Activated CD4-positive, alpha-beta T cell treated with anti-CD3 and anti-CD28 coated beads, Interleukin-2, amount 50 U/mL, for 24 hours (primary cell): ENCODE measurements at places on chromosomes 4 and X.

- no peak for DNase-seq
These were observed 81.1 kb upstream of the NEIL3 start for GRCh38 chr4:177228599-177228998.

DNA sequence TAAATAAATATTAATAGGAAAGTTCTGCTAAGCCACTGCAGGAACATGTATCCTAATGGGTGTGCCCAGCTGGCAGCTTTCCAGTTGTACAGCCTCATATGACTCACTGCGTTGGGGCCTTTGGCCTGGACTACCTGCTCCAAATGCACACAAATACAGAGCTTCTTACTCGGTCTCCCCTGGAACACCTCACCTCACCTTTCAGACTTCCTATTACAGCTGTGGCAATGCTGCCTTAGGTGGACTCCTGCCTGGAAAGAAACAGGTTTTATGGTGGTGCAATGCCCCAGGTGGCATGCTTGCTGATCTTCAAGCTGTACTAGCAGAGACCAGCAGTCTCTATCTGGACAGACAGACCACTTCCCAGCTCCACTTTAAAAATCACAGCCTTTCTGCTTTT, 85.7 kb upstream of the EXOC1L start:
- DNase-seq: no peak

DNA sequence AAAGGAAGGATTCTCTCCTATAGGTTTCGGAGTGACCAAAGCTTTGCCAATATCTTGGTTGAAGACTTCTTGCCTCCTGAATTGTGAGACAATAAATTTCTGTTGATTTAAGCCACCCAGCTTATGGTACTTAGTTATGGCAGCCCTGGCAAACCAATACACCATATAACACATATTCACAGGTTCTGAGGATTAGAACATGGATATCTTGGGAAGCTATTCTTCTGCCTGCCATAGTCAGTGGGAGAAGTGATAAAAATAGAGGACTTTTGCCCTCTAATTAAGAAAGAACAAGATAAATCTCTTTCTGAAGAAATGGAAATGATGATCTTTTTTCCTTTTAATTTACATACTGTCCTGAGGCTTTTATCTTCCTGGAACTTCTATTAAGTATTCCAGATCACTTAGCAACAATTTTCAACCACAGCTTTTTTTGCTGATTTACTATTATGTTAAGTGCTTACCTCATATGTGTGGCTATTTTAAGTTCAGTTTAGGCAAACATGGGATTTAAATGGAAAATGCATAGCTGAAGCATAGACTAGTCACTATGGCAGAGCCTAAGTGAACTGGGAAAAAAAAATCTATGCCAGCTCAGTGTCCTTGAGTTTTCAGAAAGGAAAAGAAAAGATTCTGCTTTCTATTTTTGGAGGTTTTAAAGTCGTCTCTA, 381.7 kb downstream of the STPG2 start:
- DNase-seq: no peak

DNA sequence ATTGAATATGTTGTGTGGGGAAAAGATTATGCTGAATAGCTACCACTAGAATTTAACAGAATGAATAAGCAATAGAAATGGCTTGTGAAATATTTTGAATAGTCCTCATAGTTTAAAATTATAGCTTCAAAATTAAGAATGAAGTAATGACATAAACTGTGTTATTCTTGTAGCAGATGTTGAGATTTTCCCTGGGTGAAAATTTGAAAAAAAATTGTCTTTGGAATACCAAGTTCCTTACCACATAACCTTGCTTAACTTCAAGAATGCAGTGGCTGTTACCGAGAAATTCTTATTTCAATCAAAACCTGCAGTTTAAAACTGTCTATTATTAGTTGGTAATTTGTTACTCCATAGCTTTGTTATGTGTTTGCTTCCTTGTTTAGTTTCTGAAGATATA, 1268.6 kb downstream of the RAPGEF2 start:
- DNase-seq: no peak

GRCh38 chrX:99909946-99910345, 500.1 kb downstream of the PCDH19 start:
- DNase-seq: no peak

GRCh38 chr4:25101836-25102235, 58.4 kb downstream of the SEPSECS start:
- DNase-seq: no peak

- no peak for DNase-seq
These were observed 5.1 kb upstream of the ING2 start for GRCh38 chr4:183499801-183500200.

GRCh38 chrX:49139713-49140112, 16.2 kb upstream of the GPKOW start:
- no peak for DNase-seq

DNA sequence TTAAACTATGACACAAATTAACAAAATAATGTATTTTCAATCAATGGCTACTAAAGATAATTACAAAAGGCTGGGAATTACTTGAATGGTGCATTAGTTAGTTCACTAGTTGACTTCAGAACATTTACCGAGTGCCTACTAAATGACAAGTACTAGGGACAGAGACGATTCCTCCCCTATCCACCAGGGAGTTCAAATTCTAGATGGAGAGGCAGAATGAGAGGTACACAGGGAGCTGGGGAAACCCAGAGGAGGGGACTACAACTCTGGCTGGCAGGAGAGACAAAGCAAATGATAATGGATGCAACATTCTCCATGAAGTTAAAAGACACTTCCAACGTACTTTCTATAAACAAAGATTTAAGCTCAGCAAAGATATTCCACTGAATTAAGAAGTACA, 43.1 kb upstream of the MCF2 start:
- no peak for DNase-seq
